ENCODE measurements at places on chromosomes 16 and 17.
A peak's percentile ranks its signal among the peaks of the same experiment; 100 is the strongest.

GRCh38 chr16:11107780-11108465 is 148.1 kb downstream of the SOCS1 start:
- DNase-seq = no peak

DNA sequence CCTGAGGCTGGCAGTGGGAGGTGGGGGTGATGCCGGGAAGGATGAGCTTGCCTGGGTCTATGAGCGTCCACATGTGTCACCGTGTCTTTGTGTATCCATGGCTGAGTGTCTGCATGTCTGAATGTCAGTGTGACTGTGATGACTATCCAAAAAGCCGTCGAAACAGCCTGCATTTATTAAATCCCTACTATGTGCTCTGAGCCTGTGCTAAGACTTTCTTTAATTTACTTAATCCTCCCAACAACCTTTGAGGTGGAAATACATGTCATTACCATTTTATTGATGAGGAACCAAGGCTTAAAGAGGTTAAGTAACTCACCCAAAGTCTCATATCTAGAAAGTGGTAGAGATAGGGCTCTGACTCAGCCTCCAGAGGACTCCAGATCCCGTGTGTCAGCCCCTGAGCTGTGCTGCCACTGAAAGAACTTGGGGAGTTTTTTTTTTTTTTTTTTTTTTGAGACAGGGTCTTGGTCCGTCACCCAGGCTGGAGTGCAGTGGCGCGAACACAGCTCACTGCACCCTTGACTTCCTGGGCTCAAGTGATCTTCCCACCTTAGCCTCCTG is 20.0 kb downstream of the ARHGAP23 start:
- DNase-seq = no peak

- DNase-seq = no peak
Observed at GRCh38 chr17:48646183-48647102, 20.3 kb upstream of the HOXB9 start.

DNA sequence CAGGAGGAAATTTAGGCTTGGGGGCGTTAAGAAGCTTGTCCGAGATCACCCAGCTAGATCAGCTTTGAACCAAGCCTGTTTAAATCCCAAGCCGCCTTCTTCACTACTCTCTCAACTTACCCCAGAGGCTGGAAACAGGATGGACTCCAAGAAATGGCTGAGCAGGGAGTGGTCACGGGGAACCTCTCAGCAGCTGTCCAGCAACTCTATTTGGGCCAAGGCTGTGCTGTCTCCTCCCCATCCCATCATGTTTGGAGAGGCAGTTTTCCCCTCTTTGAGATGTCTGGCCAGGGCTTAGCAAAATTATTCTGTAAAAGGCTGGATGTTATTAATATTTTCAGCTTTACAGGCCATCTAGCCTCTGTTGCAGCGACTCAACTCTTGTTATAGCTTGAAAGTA is 305.7 kb downstream of the RBFOX1 start:
- DNase-seq = no peak

GRCh38 chr17:60645918-60646523 is 31.6 kb upstream of the BCAS3 start:
- DNase-seq = peak; percentile 15
